ENCODE measurements at places on chromosomes 1 and 21.
A peak's percentile ranks its signal among the peaks of the same experiment; 100 is the strongest.

- DNase-seq, result no peak
These were observed 58.6 kb upstream of the TMPRSS2 start for GRCh38 chr21:41566500-41567014.

DNA sequence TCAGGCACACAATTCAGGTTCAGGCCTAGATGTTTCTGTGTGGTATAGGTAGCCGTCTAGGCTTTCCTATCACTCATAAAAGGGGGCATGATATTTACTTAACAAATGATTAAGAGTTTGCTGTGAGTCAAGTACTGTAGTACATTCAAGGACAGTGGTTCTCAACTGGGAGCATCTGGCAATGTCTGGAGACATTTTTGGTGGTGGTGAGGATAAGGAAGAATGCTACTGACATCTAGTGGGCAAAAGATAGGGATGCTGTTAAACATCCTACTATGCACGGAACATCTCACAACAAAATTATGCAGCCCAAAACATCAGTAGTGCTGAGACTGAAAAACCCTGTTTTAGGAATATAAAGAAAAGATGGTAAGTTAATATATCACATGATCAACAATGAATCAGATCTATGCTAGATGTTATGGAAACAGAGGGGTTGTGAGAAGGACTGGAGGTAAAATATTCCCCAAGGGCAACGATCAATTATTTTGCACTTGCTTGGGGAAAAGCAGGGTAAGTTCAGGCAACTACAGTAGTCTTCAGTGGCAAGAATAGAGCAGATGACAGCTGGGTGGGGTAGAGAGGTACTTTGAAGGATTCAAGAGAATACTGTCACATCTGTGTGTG is 4.9 kb downstream of the DNTTIP2 start:
- DNase-seq, result peak; percentile 31

GRCh38 chr1:6935361-6935883 is 150.2 kb downstream of the CAMTA1 start:
- no peak for DNase-seq

DNA sequence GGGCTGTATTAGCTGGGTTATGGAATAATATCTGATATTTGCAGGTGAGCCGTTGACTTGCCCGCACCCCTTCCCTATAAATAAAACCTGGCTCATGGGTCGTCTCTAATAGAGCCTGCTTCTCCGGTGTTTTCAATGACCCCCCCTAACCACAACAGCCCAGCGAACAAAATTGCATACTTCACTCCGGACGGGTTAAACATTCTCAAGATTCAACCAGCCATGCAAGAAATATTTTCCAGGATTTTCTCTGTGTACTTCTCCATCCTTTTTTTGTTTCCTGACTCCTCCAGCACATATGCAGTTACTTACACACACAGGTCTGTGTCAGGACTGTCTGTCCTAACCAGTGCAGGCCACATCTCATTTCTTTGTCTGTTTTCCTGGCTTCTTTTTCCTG is 267.7 kb downstream of the ZNF648 start:
- DNase-seq, result no peak

- no peak for DNase-seq
These were observed 39.3 kb downstream of the HMGB4 start for GRCh38 chr1:33903210-33903589.

DNA sequence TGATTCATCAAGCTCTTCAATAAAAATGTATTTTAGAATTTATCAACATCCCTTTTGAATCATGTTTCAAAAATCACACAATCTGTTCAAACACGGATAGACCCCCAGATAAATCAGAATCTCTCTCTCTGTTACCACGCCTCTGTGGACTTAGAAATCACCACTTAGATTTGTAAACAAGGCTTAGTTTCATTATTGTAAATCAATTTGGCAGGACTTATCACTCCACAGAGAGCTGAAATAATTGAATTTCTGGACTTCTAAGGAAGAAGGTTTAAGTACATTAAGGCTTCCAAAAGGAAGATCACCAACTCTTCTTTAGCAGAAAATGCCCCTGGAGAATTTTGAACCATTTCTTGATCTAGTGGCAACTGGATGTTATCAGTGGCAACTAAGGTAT is 100.4 kb downstream of the APP start:
- no peak for DNase-seq

- peak; percentile 89 for DNase-seq
These were observed at the start of gene TOR3A for GRCh38 chr1:179081687-179082332. TSS of gene TOR3A (plus strand) at chr1:179082070. CDS start at chr1:179082129, 59 bp downstream.

DNA sequence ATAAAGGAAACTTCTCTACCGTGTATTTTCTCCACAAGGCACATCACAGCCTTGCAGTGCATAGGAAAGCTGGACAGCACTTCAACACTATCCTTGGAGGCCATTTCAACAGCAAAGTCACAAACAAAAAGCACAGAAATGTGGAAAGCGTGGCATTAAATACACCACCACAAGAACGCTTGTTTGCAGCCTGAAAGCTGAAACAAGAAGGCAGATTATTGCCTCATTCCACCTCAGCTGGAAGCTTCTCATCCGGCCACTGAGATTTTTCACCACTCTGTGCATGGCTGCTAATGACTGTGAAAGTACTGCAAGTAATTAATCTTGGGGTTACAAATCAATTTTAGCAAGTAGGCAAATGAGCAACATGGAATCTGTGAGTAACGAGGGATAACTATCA is 50.9 kb upstream of the GALNT2 start:
- no peak for DNase-seq

- DNase-seq, result no peak
These were observed 30.7 kb downstream of the GRHL3 start for GRCh38 chr1:24349891-24350290.

DNA sequence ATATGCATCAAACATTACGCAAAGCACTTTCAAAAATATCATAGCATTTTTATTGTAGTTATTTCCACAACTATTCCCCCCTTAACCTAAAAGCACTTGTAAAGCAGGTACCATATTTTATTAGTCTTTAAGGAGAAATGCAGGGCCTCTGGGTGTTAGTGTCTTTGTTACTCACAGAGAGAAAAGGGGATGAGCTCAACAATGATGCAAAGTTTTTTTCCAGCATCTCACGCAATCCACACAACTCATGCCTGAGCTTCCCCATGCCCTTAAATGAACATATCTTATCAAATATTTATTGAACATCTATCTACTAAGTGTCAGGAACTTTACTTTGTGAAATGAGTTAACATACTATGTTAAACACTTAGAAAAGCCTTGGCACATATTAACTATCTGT is 50.6 kb downstream of the BEND5 start:
- DNase-seq, result no peak

DNA sequence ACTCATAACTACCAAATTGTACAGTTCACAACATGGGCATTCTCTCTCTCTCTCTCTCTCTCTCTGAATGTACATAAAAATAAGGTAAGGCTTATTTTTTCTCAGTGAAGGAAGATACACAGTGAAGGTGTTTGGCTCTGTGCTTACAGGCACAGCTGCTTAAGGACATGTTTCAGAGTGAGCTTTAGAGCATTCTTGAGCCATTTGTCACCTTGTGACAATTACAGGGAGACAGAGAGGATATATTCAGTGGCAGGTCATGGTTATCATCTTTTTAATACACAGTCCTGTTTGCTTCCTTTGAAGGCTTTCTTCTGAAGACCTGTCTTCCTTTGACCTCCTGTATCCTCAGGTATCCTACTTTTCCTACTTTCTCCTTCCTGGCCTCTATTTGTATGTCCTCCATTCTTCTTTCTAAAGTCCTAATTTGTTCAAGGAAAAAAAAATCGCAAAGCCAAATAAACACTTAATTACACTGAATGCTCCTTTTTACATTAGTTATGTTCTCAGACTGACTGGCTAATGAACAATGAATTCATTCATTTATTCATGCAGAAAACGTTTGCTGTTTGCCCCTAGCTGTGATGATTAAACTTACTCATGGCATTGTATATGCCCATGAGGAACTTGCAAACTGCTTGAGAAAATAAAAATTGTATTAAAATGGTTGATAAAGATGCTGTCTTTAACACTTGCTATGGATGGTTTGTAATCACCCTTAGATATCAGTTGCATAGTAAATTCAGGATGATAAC is 33.4 kb downstream of the HSD17B7 start:
- no peak for DNase-seq

- DNase-seq, result no peak
These were observed 107.2 kb downstream of the PTPRU start for GRCh38 chr1:29343476-29343875.
